ENCODE measurements at places on chromosomes 2 and 18.

DNA sequence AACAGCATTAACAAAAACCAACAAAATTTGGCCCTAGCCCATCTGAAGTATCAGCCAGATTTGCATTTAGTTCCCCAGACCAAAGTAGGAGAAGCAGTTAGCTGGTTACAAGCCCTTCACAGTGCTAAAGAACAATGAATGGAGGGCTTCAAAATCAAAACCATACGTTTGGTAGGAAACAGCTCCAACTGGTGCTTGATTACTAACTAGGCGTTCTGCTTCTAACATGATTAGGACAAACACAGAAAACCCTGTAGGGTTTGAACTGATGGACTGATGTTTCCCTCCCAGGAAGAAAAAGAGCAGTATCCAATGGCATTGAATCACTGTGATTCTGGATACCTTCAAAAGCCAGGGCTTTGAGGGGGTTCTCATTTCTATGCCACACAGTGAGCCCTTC, 20.5 kb upstream of the STAT4 start:
- no peak overlapping the region for H3K4me3 ChIP-seq
- no peaks in the 10 kb centered on the region for H3K36me3 ChIP-seq
- H3K4me1 ChIP-seq = peaks cover 5% of the 10 kb centered on the region
- no peak overlapping the region for H3K27ac ChIP-seq
- H3K27me3 ChIP-seq = peaks cover 6% of the 10 kb centered on the region
- DNase-seq = no peak

GRCh38 chr2:173160618-173161017, 85.0 kb downstream of the MAP3K20 start:
- H3K4me1 ChIP-seq = no peaks in the 10 kb centered on the region
- H3K4me3 ChIP-seq = no peak overlapping the region
- no peaks in the 10 kb centered on the region for H3K27me3 ChIP-seq
- no peak overlapping the region for H3K27ac ChIP-seq
- H3K36me3 ChIP-seq = peaks cover 16% of the 10 kb centered on the region
- no peak for DNase-seq

DNA sequence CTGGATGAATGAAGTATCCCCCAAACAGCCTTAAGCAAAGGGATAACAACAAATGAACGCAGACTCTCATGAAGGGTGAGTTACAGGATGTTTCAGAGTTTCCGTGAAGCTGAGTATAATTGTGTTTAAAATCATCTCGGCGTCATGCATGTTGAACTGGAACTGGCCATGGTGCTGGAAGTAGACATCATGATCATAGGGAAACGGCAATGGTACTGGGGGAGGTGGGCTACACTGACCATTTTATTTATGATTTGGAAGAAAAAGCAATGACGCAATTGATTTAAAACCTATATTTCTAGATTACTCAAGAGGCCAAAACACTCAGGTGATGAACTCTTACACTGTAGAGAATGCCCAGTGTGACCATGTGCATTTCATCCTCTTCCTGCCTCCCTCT, 387.9 kb upstream of the MYT1L start:
- no peak overlapping the region for H3K4me3 ChIP-seq
- peaks cover 5% of the 10 kb centered on the region for H3K27me3 ChIP-seq
- no peak for DNase-seq
- no peaks in the 10 kb centered on the region for H3K4me1 ChIP-seq
- no peak overlapping the region for H3K27ac ChIP-seq

DNA sequence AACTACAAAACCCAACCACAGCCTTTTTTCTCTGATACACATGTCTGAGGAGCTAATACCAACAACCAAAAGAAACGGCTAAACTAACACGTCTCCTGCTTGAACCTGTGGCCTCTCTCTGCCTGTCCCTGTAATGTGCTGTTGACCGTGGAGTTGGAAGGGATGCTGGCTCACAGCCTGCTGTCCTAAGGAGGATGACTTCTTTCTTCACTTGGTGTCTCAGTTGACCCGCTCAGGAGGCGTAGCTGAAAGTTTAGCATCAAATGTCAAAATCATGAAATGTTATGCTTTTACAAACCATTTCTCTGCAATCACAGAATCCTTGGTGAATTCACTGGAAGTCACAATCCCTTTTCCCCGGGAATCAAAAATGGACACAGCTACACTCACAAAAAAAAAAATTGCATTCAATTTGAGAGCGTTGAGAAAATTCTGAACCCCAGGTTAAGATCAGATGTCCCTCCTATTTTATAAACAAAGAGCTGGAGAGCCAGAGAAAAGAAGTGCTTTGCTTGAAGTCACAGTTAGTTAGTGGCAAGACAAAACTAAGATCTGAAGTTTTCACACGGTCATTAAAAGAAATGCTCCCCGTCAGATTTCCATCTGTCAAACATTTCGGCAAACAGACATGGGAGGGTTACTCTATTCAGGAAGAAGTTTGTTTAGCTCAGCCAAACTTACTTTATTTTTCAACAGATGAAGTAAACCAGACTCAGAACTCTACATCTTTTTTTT, 74.3 kb downstream of the IRS1 start:
- no peak overlapping the region for H3K4me3 ChIP-seq
- peaks cover 6% of the 10 kb centered on the region for H3K4me1 ChIP-seq
- H3K27ac ChIP-seq = no peak overlapping the region
- no peaks in the 10 kb centered on the region for H3K36me3 ChIP-seq
- peaks cover 17% of the 10 kb centered on the region for H3K27me3 ChIP-seq

DNA sequence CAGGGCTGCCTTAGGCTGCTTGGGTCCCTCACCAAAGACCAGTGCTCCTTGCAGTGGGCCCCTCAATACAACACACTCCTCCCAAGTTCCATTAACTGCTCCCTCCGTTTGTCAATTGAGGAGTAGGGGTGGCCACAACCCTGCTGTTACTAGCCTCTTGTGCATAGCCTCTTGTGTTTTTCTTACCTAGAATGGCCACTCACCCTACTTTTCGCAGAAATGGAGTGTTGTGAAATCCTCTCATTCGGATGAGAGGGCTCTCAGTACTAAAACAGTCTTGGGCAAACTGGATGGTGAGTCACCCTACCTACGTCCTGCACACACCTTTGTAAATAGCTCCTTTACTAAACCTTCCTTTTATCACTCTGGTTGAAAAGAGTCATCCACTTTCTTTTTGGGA, 253.9 kb downstream of the OSR1 start:
- no peaks in the 10 kb centered on the region for H3K36me3 ChIP-seq
- no peak for DNase-seq
- no peak overlapping the region for H3K27ac ChIP-seq

GRCh38 chr2:66839551-66840320, 404.8 kb downstream of the MEIS1 start:
- H3K27ac ChIP-seq = no peak overlapping the region
- no peaks in the 10 kb centered on the region for H3K36me3 ChIP-seq
- DNase-seq = no peak
- H3K27me3 ChIP-seq = peaks cover 2% of the 10 kb centered on the region

- no peak overlapping the region for H3K4me3 ChIP-seq
- H3K4me1 ChIP-seq = no peaks in the 10 kb centered on the region
- no peaks in the 10 kb centered on the region for H3K27me3 ChIP-seq
- no peak overlapping the region for H3K27ac ChIP-seq
- DNase-seq = no peak
Measured at GRCh38 chr2:122682356-122682755, 926.9 kb downstream of the TSN start.

GRCh38 chr2:63594660-63595059, 5.9 kb downstream of the MDH1 start:
- no peak overlapping the region for H3K27ac ChIP-seq
- peaks cover 11% of the 10 kb centered on the region for H3K4me1 ChIP-seq
- no peak for DNase-seq
- peaks cover 14% of the 10 kb centered on the region for H3K36me3 ChIP-seq
- no peak overlapping the region for H3K4me3 ChIP-seq
- no peaks in the 10 kb centered on the region for H3K27me3 ChIP-seq

GRCh38 chr18:22840606-22841144, 92.5 kb upstream of the RBBP8 start:
- H3K36me3 ChIP-seq = peaks cover under 1% of the 10 kb centered on the region
- no peak for DNase-seq
- H3K27ac ChIP-seq = no peak overlapping the region
- H3K4me3 ChIP-seq = no peak overlapping the region

DNA sequence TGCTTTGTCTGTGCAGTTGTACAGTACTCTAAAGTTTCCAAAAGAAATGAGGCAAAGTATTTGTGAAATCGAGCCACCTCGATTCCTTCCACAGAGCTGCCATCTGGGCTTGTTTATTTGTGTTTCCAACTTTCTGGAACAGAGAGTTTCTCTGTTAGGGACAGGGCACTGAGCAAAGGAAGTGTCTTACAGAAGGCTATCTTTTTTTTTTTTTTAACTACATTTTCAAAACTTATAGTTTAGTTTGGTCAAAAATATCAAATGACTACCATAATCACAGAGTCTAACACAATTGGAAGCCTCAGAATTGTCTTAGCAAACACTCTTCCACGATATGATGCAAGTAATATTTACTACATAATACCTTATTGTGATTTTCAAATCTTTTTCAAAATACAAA, 796 bp downstream of the RFTN2 start:
- no peak overlapping the region for H3K27ac ChIP-seq
- peaks cover 18% of the 10 kb centered on the region for H3K27me3 ChIP-seq
- no peaks in the 10 kb centered on the region for H3K4me1 ChIP-seq
- no peak overlapping the region for H3K4me3 ChIP-seq

GRCh38 chr2:51329512-51329911, 297.6 kb upstream of the NRXN1 start:
- H3K4me1 ChIP-seq = no peaks in the 10 kb centered on the region
- DNase-seq = no peak
- no peak overlapping the region for H3K4me3 ChIP-seq
- H3K27ac ChIP-seq = no peak overlapping the region

- DNase-seq = no peak
- no peaks in the 10 kb centered on the region for H3K36me3 ChIP-seq
- no peaks in the 10 kb centered on the region for H3K4me1 ChIP-seq
- H3K27ac ChIP-seq = no peak overlapping the region
Measured at GRCh38 chr2:71003396-71003795, 8.7 kb upstream of the TEX261 start.

- no peak overlapping the region for H3K27ac ChIP-seq
- no peak overlapping the region for H3K4me3 ChIP-seq
- peaks cover 18% of the 10 kb centered on the region for H3K27me3 ChIP-seq
- no peak for DNase-seq
Measured at GRCh38 chr2:1863861-1864260, 119.5 kb upstream of the PXDN start.

DNA sequence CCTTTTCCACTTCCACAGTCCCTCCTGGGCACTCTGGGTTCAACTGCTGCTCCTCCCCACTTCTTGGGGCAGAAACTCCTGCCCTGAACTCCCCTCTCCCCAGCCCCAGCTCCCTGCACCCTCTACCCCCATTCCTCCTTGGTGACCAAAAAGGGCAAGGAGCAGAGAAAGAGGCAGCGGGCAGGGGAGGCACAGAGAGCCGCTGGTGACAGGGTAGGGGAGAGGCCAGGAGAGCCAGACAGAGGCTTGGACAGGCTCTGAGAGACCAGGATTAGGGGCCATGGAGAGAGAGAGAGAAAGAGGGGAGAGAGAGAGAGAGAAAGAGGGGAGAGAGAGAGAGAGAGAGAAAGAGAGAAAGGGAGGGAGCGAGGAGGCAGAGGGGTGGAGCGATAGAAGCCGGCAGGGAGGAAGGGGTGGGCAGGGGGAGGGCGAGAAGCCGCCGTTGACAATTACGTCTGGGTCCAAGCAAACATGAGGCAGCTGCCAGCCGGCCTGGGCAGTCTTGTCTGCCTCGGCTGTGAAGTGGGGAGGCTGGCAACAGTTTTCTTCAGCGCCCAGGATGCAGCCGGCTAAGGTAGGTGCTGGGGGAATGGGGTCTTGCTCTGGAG, at the start of gene KCNIP3:
Gene KCNIP3 (plus strand): TSS at position 468 of the 608 bp plus-strand sequence. CDS start 92 bp downstream, at position 560.
- peaks cover 3% of the 10 kb centered on the region for H3K4me1 ChIP-seq
- H3K36me3 ChIP-seq = no peaks in the 10 kb centered on the region
- no peak within 1 kb of the TSS for H3K4me3 ChIP-seq
- H3K27ac ChIP-seq = no peak within 1 kb of the TSS
- no peak for DNase-seq

DNA sequence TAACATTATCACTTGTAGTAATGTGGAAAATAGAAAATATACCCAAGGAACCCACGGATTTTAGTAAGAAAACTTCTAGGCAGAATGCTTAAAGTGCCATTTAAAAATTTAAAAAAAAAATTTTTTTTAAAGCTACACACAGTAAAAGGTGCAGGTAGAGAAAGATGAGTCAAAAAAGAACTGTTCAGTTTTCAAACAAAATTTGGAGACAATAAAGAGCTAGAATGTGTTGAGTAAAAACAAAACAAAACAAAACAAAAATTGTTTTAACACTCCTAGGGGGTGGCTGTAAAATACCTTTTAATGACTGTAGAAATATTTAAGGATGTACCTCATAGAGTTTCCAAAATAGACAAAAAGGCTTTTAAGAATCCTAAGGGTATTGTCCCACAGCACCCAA, 212.0 kb downstream of the TGIF1 start:
- peaks cover 10% of the 10 kb centered on the region for H3K4me1 ChIP-seq
- no peak overlapping the region for H3K4me3 ChIP-seq
- no peaks in the 10 kb centered on the region for H3K27me3 ChIP-seq
- H3K36me3 ChIP-seq = no peaks in the 10 kb centered on the region
- DNase-seq = no peak

DNA sequence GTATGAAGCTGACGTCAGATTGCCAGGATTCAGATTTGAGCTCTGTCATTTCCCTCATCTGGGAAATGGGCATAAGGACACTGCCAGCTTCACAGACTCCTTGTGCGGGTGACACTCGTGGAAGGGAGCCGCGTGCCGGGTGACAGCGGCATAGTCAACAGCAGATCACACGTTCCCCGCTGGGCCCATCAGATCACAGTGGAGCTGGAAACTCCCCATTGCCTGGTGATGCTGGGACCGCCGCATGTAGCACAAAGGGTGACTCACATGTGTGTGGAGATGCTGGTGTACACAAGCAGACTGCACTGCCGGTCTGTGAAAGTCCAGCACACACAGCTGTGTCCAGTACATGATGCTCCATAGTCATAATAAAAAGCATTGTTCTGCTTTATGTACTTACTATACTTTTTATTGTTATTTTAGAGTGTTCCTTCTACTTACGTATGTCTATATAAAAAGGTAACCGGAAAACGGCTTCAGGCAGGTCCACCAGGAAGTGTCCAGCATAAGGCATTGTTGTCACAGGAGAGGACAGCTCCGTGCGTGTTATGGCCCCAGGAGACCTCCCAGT, 31.8 kb downstream of the SALL3 start:
- peaks cover 1% of the 10 kb centered on the region for H3K27me3 ChIP-seq
- H3K4me1 ChIP-seq = no peaks in the 10 kb centered on the region
- no peak for DNase-seq

DNA sequence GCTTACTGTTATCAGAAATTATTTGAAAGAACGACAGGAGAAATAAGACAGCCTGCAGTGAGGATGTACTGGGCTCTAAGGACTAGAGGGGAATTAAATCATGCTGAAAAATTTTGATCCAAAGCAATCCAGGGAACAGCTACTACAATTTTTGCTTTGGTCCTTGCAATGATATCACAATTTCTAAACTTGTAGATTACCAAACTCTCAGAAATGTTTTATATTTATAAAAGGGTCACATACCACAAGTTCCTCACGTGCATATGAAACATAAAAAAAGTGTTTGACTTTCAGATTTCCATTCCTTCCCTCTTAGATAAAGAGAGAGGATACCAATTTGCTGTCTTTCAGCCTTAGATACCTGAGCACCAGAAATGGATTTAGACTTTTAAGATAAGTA, 261.2 kb downstream of the STK39 start:
- no peaks in the 10 kb centered on the region for H3K27me3 ChIP-seq
- DNase-seq = no peak
- H3K36me3 ChIP-seq = peaks cover 22% of the 10 kb centered on the region
- no peak overlapping the region for H3K4me3 ChIP-seq
- no peaks in the 10 kb centered on the region for H3K4me1 ChIP-seq
